ENCODE measurements at places on chromosomes 7 and 10.

DNA sequence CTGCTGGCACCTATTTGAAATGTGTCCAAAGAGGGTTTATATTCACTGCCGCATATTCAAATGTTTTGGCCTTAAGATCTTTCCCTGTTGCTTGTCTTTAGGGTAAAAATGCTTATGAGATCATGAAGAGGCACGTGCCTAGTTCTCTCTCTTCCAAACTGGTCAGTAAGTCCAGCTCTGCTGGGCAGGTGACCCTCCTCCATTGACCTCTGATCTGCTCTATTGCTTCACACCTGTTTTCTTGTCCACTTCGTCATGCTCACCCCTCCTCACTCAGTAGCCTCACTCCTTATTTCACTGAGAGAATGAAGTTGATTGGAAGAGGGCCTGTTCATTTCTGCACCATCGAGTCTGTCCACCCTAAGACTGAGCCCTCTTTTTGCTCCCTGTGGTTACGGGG lies 140.5 kb upstream of the COBL start:
- DNase-seq: no peak

DNA sequence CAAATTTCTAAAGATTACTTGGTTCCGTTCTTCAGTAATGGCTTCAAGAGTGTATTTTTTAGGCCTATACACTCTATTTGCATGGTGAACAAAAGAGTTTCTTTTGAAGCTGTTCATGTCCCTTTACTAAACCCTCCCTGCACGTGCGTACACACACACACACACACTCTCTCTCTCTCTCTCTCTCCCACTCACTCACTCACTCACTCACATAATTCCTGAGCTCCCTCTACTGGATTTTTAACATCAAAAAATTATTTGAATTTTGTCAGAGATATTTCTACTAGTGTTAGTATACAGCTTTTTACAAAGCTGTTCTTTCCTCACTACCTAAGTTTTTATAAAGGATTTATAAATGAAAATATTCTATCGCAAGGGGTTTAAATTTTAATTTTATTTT lies 85.9 kb downstream of the UBE3C start:
- DNase-seq: no peak

DNA sequence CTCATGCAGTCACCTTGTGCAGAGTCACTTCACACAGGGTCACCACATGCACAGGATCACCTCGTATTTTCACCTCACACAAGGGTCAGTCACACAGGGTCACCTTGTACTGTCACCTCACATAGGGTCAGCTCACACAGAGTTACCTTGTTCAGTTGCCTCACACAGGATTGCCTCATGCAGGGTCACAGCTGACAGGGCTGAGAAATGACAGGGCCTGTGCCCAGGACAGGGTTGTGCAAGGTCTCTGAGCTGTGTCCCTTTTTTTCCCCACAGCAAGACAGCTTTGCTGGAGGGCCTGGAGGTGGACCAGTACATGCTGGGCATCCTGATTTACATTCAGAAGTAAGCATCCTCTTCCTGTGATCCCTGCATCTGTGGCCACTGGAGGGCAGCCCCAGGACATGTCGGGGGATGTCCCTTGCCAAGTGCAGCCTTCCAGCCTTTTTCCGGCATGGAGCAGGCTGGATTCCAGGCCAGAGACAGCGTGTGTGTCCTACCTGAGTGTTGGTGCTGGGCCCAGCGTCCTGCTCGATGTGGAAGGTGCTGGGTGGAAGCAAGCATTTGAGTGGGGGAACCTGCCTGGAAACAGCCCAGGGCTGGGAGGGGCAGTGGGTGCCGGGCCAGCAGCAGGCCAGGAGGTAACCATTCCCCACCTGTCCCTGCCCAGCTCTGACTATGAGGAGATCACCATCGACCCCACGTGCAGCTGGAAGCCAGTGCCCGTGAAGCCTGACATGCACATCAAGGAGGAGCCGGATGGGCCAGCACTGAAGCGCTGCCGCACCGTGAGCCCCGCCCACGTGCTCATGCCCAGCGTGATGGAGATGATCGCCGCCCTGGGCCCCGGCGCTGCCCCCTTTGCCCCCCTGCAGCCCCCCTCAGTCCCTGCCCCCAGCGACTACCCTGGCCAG lies 16.3 kb downstream of the ZMIZ2 start:
- no peak for DNase-seq

DNA sequence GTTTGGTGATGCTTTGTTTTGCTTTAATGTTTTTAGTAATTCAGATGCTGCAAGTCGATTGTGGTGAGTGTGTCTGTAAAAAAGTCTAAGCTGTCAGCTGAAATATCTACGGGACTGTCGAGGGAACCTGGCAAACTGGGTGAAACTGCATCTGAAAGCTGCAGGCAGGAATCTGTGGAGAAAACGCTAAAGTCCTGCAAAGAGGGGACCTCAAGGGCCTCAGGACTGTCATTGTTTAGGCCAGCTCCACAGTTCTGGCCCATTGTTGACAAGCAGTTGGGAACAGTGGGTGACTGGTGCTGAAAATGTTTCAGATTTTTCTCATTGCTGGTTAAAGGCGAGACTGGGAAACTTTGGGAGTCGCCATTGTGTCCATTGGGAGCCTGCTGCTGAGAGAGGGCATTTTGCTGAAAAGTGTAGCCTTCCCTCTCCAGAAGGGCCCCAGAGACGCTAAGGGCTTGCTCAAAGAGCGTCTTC lies 1.8 kb downstream of the HOXA2 start:
- DNase-seq: no peak

- no peak for DNase-seq
Observed at GRCh38 chr10:29969255-29970011, 90.0 kb downstream of the JCAD start.

DNA sequence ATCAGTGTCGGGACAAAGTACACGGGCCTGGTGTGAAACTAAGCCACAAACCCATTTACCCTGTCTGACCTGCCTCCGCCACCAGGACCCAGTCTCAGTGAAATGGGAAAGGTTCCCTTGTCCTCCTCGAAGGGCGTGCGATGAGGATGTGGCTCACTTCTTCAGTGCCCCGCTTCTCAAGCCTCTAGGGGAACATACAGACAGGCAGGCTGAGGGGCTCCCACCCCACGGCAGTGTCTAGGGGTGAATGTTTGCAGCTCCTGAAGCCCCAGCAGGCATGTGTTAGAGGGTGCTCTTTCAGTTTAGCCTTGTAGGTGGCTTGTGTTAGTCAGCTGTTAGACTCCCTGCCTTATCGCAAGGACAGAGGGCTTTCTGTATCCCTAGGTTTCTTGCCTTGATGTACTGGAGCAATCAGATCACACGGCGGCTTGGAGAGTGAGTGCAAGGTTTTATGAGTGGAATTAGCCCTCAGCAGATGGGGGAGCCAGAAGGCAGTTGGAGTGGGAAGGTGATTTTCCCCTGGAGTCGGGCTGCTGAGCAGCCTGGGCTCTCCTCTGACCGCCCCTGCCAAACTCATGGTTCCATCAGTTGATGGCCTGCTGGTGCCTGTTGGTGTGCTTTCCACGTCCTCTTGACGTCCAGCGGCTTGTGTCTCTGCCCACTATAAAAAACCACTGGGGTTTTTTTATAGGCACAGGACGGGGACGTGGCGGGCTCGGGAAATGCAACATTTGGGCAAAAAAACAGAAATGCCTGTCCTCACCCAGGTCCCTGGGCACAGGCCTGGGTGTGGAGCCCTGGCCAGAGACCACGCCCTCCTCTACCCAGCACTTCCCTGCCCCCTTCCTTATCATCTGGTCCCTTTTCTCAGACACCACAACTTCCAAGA lies 759 bp downstream of the NUDT1 start:
- DNase-seq: no peak

- DNase-seq: no peak
Observed at GRCh38 chr10:56123247-56123646, 237.8 kb downstream of the ZWINT start.

DNA sequence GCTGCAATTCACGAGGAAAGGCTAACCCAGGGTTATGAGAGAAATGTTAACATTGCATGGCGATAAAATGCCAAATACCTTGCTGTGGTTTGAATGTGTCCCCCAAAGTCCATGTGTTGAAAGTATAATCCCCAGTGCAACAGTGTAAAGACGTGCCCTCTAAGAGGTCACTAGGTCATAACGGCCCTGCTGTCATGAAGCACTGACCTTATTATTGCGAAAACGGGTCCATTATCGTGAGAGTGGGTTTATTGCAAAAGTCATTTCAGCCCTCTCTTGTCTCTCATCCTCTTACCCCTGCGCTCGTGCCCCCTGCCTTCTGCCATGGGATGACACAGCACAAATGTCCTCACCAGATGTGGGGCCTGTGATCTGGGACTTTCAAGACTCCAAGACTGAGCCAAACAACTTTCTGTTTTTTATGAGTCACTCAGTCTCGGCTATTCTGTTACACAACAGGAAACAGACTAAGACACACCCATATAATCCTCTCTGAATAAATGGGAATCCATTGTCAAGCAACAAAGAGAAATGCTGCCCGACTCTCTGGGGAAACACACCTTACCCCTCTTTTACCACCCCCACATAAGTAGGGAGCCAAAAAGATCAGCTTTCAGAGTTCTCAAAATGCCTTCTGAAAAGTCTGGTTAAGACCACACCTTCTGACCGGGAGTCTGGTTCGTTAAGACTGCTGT lies 73.1 kb upstream of the UCN3 start:
- DNase-seq: peak; percentile 11

DNA sequence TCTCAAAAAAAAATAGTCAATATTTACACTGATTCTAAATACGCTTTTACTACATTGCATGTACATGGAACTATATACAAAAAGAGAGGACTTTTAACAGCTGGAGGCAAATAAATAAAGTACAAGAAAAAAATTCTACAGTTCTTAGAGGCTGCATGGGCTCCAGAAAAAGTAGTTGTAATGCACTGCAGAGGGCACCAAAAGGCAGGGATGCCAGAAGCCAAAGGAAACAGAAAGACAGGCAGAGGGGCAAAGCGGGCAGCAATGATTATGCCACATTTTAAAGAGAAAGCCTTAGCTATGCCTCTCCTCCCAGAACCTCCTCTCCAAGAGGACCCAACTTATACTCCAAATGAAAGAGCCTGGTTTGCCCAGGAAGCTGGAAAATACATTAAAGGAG lies 11.6 kb upstream of the ADCK2 start:
- no peak for DNase-seq

DNA sequence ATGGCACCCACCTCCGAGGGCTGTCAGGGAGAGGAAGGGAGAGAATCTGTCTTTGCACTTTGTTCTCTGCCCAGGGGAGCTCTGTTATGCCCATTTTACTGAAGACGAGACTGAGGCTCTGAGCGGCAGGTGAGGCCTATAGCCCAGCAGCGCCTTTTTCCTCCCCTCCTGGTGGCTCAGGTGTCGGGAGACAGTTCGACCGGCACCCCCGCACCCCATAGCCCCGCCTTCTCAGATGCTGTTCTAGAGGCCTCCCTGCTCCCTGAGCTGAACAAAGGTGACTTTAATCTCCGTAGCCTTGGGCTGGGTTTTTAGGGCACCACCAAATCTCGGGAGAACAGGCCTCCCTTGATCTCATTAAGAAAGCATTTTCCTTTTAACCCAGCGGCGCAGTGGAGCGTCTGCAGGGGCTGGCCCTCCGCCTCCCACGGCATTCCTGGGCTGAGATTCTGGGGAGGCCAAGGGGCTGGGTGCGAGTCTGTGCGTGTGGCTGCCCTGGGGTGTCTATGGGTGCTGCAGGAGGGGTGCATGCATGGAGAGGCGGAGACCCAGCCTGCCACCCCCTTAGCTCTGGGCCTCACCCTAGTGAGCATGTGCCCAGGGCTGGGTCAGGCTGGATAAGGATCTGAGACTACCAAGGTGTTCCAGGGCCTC lies 3.3 kb downstream of the LFNG start:
- DNase-seq: no peak

DNA sequence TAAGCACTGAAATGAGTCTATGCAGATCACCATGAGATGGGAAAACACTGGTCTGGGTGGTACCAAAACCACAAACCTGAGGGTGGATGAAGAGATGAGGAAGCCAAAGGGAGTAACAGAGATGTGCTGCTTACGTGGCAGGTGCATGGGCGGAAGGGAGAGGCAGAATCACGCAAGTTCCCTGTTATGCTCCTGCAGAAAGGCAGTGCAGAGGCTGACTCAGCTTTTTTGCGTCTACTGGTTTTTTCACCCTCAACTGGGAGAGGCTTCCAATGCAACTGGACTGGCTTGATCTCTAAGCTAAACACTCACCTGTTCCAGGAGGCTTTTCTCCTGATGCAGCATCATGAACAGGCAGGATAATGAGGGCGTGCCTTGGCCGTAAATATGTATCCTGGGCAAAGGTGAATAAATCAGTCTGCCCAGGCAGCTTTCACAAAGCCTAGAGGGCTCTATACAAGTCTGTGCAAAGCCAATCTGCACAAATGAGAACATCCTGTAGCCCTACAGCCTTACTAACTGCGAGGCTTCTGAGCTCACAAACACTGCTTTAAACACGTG lies 95.4 kb upstream of the AFAP1L2 start:
- DNase-seq: no peak

GRCh38 chr7:70654979-70655378 lies 477.0 kb upstream of the GALNT17 start:
- DNase-seq: no peak

DNA sequence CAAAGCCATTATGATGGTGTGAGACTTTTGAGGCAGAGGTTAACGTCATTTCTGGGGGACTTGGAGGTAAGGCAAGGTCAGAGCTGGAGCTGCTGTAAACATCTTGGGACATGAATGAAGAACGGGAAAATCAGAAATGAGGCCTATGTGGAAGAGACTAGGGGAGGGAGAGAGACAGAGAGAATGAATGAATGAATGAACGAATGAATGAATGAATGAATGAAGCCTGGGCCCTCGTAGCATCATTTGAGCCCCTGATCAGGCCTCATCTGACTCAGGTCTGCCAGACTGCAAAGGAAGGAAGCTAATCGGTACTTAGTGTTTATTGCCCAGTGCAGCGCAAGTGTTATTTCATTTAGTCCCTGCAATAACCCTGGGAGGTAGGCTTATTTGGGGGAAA lies 79.6 kb downstream of the SLIT1 start:
- DNase-seq: no peak

DNA sequence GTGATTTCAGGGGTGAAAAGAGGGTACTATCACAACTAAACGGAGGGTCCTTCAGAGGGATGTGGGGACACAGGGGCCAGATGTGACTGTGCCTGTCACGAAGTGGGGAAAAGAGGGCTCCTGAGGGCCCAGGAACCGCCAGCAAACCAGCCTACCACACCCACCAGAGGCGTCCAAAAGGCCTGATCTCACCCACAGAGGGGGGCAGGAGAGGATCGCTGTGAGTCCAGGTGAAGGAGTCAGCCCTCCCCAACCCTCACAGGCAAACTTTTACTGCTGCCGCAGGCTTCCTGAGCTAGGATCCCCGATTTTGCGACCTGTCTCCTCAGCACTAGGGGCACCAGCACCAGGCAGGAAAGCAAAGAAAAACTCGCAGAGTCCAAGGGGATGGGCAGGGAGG lies 64.7 kb downstream of the HIPK2 start:
- no peak for DNase-seq

DNA sequence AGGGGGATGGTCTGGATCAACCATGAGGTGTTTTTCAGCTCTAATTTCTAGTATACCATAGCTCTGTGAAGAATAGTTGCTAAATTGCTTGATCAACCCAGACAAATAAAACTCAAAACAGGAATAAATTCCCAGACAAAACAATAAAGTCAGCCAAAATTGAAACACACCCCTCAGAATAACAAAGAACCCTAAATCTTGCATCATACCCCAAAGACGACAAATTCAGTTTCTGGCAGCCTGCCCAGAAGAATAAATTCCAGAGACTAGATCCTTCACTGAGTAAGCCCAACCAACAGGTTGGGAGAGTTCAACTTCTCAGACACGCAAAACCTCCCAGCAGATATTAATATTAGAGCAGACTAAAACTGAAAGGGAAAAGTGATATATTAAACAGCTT lies 11.2 kb upstream of the SEM1 start:
- DNase-seq: no peak

All from stimulated activated CD8-positive, alpha-beta memory T cell treated with anti-CD3 and anti-CD28 coated beads, Interleukin-2, amount 100 ng/mL, for 1 hour (primary cell).